Hematopoietic multipotent progenitor cell treated with erythropoietin and hydrocortisone succinate and interleukin-3 and kit ligand, for 8 days (in vitro differentiated cells): ENCODE measurements at places on chromosomes 3 and 15.

DNA sequence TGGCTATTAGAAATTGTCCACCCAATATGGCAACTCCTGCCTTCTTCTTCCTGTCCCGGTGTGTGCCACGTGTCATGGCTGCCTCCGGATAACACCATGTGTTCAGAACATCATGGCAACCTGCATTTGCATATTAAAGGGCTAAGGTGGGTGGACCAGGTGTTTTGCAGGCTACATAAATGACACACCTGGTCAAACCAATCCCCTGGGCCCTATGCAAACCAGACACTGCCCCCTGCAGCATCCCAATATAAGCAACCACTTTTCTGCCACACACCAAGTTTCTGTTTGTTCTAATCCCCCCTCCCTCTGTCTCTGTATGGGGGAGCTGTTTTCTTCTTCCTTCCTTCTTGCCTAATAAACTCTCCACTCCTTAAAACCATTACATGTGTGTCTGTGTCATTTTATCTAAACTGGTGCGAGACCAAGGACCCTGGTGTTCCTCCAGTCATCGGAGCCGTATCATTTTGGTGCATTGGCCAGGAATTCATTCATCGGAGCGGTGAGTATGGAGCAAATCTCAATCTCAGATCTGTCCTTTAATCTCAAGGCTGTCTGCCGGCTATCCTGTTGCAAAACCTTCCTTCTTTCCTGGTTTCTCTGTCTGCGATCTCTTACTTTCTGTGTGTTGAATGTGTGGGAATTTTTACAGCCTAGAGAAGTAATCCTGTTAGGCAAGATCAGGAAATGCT, 44.5 kb downstream of the NCEH1 start:
- DNase-seq, result no peak

DNA sequence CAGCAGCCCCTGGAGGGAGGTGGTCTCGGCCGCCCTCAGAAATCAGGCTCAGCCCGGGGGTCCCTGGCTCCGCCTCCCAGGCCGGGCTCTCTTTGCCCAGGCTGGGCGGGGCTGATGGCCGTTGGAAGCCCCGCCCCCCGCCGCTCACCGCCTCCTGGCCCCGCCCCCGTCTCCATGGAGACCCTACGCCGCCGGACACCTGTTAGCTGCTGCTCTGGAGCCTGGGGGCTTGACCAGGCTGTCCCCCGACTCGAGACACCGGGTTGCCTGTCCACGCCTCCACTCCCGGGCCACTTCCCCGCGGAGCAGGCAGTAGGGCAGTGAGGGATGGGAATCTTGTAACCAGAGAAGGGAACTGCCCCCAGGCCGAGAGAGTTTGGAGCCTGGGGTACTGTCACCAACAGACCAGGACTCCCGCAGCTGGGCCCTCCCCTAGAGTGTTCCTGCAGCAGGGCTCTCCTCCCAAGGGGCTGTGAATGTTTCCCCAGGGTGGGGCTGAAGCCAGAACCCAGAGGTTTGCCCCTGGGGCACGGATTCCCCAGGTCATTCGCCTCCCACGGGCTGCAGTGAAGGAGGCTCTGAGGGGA, 27.8 kb upstream of the RPL32 start:
- DNase-seq, result no peak

DNA sequence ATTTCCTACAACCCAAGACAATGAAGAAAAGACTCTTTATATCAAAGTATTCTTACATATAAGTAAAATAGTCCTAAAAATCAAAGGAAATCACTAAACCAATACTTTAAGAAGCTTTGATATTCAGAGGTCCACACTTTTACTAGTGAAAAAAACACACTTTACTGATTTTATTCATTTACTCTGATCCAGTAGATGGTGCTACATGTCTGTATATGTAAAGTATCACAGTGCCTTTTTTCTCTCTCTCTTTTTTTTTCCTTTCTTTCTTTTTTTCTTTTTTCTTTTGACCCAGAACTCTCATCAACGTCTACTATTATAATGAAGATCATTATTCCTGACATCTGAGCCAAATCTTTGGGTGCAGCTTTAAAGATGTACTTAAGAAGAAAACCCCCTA, 10.8 kb upstream of the CCDC39 start:
- DNase-seq, result no peak

DNA sequence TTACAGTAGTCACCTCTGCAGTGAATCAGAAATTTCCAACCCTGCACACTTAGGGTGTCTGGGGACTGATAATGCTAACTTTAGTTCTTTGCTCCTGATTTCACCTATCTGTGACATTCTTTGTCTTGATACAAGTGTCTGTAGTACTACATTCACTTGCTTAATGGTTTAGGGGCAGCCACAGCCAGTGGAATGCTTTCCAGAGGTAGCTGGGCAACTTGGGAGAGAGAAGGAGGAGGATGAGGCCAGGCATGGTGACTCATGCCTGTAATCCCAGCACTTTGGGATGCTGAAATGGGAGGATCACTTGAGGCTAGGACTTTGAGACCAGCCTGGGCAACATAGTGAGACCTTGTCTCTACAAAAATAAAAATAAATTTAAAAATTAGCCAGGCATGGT, 8.5 kb downstream of the BAHD1 start:
- no peak for DNase-seq

DNA sequence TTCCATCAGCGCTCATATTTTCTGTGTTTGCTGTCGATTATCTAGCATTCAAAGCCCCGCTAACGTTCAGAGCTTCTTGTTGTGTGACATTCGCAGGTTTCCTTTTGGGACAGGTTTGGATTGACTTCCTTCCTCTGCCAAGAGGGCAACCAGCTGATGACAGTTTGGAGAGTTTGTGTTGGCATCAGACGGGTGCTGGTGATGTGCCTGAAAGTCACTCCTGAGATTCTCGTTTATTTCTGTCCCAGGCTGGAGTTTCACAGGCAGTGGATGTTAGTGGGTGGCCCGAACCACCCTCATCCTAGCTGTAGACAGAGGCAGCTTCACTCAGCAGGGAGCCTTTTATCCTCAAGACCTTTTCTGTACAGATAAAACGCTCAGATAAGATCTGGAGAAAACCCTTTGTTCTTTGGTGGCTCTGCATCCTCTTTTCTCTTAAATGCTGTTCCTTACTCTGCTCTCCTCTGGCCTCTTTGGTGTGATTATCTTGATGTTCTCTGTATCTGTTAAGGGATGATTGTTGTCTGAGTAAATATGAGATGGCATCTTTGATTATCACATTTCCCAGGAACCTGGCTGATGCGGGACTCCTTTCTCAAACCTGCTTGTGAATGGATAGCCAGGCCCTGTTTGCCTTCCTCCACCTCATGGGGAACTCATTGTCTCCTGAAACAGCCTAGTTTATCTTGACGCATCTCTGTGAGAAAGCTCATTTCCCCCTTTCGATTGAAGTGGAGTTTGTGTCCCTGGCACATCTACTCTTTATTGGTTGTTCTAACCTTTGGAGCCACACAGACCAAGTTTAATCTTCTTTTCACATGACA, 35.9 kb downstream of the CGNL1 start:
- DNase-seq, result no peak
